AG10803 (cell line): ENCODE measurements at places on chromosomes 13 and 19.

DNA sequence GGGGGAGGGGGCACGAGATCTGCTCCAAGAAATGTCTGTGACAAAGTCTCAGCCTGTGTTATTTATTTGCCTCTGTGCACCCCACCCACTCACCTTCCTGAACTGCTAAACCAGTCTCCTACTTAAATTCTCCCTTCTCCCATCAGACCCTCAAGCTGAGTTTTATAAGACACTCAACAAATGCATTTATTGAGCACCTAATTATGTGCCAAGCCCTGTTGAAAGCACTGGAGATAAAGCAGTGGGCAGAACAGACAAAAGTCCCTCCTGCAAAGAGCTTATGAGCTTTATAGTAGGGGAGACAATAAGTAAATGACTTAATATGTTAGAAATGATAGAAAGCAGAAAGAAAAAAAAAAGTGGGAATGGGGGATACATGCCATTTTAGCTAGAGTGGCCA is 3.4 kb upstream of the FAM98C start:
- no peak for DNase-seq

- DNase-seq = peak; percentile 43
These were observed 9.5 kb upstream of the MBNL2 start for GRCh38 chr13:97212601-97213040.

- DNase-seq = no peak
These were observed 1.2 kb upstream of the DPY19L3 start for GRCh38 chr19:32404213-32404932.

DNA sequence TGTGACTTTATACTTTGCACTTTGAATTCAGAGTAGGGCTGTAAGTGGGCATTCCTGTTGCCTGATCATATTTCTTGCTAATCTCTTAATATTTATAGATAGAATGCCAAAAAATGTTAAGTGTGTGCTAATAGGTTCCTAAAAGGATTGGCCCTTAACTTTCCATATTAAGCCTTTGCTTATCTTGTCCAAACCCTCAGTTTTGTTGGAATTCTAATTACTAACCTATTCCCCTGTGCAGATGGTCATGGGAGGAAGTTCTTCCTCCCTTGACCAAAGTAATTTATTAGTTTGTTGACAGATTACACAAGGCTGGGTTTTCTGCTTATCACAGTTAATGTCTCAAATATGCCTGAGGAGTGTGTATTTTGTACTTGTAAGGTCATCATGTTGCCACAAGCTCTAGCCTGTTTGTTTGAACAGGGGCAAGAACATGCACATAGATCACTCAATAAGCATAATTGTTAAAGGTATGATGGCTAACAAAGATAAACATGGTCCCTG is 541.1 kb upstream of the SPRY2 start:
- no peak for DNase-seq
